Upper lobe of left lung (tissue), 6 donors: ENCODE measurements at places on chromosomes 3 and 15. TPM values are rescaled to one million over a fixed set of nuclear protein-coding genes. Genes with fewer than 3 reads are reported as not detected.

The CATSPER2 gene
- total RNA-seq, result 7.0 TPM

The TMEM43 gene
- total RNA-seq, result 48.2 TPM

- no peaks in the 10 kb centered on the region for H3K36me3 ChIP-seq
- peak overlapping the region; percentile 55 for H3K27ac ChIP-seq
- no peak overlapping the region for H3K4me3 ChIP-seq
- peak; percentile 87 for DNase-seq
- H3K27me3 ChIP-seq, result no peaks in the 10 kb centered on the region
Observed at GRCh38 chr15:100902436-100903167, 16.6 kb upstream of the LRRK1 start.

DNA sequence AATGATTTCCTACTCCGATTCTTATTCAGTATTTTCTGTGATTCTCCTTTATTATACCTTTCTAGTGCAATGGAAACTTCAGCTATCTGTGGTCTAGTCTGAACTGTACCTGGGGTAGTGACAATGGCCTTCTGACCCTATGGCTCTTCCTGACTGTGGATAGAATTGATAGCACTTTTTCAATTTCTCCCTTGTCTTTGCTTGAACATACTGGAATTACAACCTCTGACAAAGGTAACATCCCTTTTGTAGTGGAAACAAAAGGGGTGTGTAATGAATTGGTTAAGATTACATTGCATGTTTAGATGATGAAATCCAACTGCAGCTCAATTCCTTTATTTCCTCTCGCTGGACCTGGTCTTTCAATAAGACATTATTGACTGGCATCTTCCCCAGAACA, 21.0 kb upstream of the SOX2 start:
- peaks cover 6% of the 10 kb centered on the region for H3K4me1 ChIP-seq
- no peaks in the 10 kb centered on the region for H3K36me3 ChIP-seq
- no peak overlapping the region for H3K27ac ChIP-seq
- DNase-seq, result no peak
- no peak overlapping the region for H3K4me3 ChIP-seq

DNA sequence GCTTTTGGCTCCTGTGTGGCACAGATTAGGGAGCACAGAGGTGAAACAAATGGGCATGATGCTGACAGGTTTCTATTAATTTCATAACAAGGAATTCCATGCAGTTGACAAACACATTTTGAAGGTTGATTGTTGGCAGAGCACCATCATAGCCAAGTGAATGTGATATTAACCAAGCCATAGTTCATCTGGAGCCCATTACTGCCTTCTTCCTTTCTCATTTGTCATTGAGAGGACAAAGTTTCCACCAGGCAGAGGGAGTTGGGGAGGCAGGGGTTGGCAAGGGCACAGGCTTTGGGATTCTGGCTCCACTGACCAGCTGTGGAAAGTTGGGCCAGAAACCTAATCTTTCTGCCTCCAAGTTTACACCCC, 325.2 kb downstream of the MFSD1 start:
- no peaks in the 10 kb centered on the region for H3K27me3 ChIP-seq
- no peak overlapping the region for H3K4me3 ChIP-seq
- no peaks in the 10 kb centered on the region for H3K4me1 ChIP-seq
- no peaks in the 10 kb centered on the region for H3K36me3 ChIP-seq
- no peak for DNase-seq
- no peak overlapping the region for H3K27ac ChIP-seq
